ENCODE measurements at places on chromosomes 3 and 15.

- DNase-seq = no peak
Observed at GRCh38 chr3:35760146-35760545, 120.8 kb downstream of the ARPP21 start.

DNA sequence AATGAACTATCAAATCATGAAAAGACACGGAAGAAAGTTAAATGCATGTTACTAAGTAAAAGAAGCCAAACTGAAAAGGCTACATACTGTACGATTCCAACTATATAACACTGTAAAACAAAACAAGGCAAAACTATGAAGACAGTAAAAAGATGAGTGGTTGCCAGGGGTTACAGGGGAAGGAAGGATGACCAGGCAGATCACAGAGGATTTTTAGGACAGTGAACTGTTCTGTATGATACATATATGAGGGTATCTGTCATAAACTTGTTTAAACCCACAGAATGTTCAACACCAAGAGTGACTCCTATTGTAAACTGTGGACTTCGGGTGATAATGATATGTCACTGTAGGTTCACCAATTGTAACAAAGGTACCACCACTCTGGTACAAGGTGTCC is 60.6 kb downstream of the CHSY1 start:
- DNase-seq = no peak

DNA sequence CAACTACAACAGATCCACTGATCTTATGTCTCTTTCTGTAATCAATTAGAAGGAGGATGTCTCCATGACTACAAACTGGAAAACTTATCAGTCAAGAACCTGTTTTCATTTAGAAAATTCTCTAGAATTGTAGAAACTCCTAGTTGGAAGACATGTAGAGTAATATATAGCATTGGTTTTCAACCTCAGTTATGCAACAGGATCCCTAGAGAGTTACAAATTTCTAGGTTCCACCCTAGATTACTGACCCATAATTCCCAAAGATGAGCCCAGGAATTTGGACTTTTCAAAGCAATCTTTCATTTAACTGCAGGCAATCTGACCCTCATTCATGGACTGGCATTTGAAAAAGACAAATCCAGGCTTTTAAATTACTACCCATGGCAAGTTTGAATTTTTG is 116.9 kb upstream of the RAP2B start:
- DNase-seq = no peak

DNA sequence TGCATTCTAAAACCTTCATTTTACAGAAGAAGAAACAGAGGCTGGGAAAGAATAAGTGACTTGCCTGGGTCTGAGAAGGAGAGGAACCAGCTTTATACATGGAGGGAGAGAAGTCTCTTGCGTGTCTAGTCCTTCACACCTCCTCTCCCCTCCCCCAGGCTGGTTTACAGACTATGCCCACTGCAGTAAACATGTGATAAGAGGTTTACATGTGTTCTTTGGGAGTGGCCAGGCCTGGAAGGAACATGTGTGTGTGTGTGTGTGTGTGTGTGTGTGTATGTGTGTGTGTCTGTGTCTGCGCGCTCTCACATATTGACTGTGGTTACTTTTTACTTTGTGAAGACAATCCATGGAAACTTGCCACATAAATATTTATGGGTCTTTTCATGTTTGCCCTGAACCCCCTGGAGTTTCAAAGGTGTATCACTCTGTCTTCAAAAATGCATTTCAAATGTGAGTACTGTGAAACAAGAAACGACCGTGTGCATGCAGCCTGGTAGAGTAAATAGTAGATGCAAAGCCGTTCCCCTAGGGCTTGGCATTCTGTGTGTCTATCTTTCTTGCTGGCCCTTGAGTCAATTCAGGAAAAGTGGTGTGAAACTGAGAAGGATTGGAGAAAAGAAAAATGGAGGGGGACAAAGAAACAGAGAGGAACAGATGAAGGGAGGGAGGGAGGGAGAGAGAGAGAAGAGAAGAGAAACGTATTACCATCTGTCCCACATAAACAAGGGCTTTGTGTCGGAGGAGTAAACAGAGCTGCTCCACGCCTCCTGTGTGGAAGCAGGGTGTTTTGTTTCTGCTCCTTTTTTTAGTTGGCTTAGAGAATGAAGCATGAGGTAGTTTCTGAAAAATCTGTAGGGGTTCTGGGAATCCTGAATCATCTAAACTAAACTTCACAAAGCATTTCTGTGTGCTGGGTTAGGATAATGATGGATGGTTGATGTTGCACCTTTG is 51.7 kb downstream of the CLDN11 start:
- no peak for DNase-seq

GRCh38 chr3:143810953-143811265 is 37.4 kb downstream of the SLC9A9 start:
- DNase-seq = no peak

DNA sequence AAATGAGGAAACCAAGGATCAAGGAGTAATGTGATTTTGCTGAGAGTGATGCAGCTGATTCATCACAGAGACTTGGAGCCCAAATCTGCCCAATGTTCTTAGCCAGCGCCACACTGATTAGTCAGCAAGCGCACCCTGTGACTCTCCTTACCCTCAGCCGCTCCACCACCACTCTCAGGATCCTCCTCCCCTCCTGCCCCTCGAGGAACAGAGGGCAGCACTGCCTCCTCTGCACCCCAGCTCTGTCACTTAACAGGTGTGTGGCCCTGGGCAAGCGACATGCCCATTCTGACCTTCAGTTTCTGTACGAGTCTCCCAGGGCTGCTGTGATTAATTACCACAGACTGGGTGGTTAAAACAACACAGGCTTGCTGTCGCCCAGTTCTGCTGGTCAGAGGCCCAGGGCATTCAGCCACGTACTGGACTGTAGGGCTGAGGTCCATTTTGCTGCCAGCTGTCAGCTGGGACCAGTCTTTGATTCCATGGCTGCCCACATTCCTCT is 36.1 kb upstream of the HRH1 start:
- DNase-seq = no peak

- DNase-seq = no peak
Observed at GRCh38 chr3:31696009-31696297, 163.2 kb downstream of the STT3B start.

DNA sequence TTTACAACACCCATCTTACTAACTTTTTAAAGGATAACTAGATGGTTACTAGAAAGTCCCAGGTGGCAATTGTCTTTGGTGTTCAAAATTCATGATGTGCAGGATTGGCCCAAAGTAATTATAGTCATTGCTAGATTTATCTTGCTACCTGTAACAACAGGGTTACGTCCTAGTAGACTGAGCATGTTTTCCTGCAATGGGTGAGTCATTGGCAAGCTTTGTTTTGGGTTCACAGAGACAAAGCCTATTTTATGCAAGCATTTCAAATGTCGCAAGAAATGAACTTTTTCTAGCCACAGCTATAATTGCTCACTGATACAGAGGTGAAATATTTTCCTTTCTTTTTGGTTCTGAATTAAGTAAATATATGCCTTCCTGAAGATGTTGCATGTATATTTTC is 267.6 kb downstream of the AGBL1 start:
- no peak for DNase-seq

DNA sequence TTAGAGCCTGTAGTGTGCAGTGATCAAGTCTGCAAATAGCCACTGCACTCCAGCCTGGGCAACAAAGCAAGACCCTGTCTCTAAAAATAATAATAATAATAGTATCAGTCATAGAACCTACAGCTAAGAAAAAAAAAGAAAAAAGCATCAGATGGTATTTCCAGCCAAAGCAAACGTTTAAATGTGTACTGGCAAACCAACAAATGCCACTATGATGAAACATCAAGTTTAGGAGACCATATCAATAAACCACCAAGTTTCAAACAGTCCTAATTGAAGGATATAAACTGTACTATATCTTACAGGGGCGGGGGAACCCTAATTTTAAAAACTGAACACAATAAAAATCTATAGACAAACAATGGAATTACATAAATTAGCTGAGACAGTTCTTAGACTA is 6.4 kb downstream of the UBP1 start:
- DNase-seq = no peak

- DNase-seq = no peak
Observed at GRCh38 chr15:92586966-92587365, 68.6 kb downstream of the FAM174B start.

- no peak for DNase-seq
Observed at GRCh38 chr3:168889666-168890065, 773.8 kb downstream of the MECOM start.
